ENCODE measurements at places on chromosomes 1 and 21.

- DNase-seq = no peak
Observed at GRCh38 chr1:184408580-184408979, 21.8 kb downstream of the C1orf21 start.

DNA sequence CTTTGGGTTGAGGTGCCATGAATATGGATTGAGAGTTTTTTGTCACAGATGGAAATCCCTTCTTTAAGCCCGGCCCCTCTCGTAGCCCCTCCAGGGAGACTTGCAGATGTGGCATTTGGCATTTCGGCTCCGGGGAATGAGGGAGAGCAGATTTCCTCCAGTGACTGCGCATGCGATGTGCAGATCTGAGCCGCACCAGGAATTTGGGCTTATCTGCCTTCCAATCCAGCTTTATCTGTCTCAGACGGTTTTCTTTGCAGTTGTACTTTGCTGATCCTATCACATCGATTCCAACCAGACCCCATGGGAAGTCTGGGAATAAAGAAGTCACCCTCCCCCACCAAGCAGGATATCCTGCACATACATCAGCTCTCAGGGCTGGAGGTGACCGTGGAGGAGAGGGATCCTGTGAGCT, 11.7 kb downstream of the KIF26B start:
- no peak for DNase-seq

DNA sequence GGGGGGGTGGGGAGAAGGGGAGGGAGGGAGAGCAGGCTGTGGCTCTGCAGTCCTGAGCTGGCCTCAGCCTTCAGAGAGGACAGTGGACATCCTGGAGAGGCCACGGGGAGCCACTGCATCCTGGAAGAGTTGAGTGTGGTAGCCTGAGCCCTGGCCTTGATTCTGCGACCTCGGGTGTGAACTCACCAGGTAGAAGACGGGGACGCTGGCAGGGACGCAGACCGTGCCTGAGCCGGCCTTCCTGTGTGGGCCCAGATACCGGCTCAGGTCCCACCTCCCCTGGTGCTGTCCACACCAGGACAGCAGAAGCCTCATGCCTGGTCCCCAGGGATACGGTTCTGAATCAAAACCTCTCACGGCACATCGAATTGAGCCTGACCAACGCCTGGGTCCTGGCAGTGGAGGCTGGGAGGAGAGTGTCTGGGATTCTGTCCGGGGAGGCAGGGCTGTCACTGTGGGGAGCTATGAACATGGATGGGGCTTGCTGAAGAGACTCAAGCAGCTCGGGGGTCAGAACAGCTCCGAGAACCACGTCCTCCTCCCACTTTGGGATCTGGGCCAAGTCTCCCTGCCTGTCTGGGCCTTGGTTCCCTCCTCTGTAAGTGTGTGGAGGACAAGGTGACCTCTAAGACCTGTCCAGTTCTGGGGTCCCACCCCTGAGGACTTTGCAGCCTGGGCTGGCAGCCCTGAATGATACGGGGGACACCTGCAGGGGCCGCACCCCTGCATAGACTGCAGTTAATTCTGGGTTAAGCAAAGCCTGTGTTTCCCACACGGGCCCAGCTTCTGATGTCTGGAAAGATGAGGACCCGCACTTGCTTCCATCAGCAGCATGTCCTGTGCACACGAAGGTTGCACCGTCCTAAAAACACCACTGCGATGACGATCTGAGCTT, 30.4 kb downstream of the RRP1 start:
- DNase-seq = no peak

DNA sequence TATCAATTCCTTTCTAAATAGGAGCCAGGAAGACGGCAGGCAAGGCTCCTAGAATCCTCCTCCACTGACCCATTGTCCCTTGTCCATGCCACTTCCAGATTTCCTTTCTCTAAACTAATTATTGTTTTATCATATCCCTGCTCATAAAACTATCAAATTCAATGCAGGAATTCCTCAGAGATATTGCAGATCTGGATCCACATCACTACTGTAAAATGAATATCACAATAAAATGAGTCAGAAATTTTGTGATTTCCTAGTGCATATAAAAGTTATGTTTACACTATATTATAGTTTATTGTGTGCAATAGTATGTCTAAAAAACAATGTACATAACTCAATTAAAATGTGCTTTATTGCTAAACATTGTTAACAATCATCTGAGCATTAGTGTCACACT, 498.7 kb upstream of the NEGR1 start:
- no peak for DNase-seq

- no peak for DNase-seq
Observed at GRCh38 chr1:19219451-19219850, 9.4 kb upstream of the UBR4 start.

DNA sequence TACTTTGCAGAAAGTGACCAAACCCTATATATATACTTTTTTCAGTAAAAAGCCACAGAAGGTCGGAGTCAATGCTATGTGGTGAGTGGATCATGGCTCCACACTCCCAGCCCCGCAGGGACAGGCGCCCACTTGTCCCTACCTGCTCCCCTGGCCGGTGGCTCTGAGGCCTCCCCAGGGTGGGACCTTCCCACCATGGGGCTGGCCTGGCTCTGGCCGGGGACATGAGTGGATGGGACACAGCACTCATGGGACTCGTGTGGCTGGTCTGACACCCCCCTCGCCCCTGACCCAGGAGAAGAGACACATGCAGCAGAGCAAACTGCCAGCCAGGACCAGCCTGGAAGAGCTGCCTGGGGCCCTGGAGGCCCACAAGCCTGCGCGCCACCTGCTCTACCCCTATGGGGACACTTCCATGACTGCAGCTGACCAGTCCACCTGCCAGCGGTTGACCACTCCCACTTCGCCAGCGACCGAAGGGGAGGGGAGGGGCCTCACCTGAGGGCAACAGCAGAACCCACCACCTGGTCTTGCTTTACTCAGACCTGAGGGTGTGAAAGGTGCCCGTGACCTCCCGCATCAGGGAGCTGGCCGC, 2.2 kb downstream of the SPATC1L start:
- DNase-seq = no peak

- DNase-seq = no peak
Observed at GRCh38 chr1:55196433-55197035, 18.6 kb downstream of the USP24 start.

- no peak for DNase-seq
Observed at GRCh38 chr21:44650973-44651675, 3.3 kb downstream of the KRTAP12-4 start.

GRCh38 chr1:119556423-119556822, 49.4 kb downstream of the HSD3B1 start:
- no peak for DNase-seq

DNA sequence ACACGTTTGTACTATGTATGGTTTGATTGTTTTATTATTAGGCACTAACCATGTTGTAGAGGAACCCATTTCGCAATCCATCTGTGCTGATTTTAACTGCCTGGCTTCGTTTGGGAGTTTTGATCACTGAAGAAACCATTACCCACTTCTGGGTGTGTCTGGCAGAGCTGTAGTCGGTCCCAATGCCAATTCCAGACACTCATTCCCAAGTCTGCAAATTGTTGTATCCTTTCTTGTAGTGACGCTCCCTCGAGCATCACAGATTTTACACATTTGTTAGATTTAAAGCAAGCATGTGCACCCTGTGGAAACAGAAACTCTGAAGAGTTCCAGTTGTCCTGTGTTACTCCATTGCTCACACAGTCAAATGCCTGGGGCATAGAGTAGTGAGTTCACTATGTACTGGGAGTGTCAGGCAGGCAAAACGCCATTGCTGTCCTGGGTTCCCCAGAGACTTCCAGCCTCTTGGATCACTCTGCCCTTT, 31.0 kb upstream of the EFCAB14 start:
- DNase-seq = no peak

GRCh38 chr1:71228241-71228640, 147.4 kb upstream of the ZRANB2 start:
- peak; percentile 77 for DNase-seq

- no peak for DNase-seq
Observed at GRCh38 chr1:154707901-154708463, 100.0 kb upstream of the ADAR start.
